Right ventricle myocardium inferior (tissue), 1 donor: ENCODE measurements at places on chromosomes 5 and 9. TPM values are rescaled to one million over a fixed set of nuclear protein-coding genes. Genes with fewer than 3 reads are reported as not detected.

DNA sequence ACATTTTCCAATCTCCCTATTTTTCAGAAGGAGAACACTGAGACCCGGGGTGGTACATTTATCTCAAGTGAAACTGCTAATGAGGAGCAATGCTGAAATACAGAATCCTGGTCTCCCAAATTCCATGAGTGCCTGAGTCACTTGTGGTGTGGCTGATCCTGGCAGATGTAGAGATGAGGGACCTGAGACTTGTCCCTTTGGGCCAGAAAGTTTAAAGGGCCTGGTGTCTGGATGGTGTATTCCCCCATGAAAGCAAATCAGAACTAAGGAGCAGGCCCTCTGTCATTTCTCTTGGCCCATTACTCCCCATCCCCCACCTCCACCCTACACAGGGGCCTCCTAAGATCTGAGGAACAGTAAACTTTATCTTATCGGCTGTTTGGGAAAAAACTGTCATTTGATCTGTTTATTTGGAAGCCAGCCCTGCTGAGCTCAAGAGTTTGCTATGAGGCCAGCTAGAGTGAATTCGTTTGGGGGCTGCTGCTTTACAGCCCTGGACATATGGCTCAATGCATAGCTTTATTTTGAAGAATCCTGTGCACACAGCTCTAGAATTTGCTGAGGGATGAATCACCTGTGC, 140.3 kb downstream of the LHFPL2 start:
- no peak for DNase-seq

DNA sequence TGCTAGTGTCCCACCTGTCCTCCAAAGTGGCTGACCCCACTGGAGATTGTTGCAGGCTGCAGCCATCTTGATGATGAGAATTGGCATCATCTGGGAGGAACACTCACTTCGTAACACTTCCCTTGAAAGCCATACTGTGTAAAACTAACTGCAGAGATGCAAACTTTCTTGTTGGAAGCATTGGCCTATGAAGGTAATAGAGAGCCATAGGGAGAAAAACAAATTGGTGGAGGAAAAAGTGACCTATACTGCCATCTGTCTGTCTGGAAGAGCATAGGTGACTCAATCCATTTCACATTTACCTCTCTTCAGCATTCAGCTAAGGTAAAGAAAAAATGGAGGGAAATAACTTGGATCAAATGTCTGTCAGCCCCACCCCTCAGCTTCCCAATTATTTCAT, 473.4 kb downstream of the NTRK2 start:
- DNase-seq, result no peak

DNA sequence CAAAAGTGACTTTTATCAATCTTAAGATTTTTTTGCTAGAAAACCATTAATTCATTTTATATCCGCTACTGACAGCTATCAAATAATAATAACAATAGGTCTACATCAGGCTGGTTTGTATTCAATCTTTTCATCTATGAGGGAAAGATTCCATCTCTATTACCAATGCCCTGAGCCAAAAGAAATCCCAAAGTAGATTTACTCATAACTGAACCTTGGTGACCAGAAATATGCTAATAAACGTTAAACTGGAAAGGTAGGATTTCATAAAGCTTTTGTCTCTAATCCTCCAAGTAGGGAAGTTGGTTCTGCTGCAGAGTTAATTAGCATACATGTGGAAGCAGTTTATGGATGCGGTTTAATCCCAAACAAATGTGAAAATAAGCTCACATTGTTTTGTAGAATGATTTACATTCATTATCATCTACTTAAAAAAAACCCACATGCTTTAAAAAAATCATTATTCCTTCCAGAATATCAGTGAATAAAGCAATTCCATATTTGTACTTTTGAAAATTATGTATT, 715.5 kb downstream of the CETN3 start:
- no peak for DNase-seq

GRCh38 chr5:96649681-96650540, 12.3 kb upstream of the CAST start:
- no peak for DNase-seq

DNA sequence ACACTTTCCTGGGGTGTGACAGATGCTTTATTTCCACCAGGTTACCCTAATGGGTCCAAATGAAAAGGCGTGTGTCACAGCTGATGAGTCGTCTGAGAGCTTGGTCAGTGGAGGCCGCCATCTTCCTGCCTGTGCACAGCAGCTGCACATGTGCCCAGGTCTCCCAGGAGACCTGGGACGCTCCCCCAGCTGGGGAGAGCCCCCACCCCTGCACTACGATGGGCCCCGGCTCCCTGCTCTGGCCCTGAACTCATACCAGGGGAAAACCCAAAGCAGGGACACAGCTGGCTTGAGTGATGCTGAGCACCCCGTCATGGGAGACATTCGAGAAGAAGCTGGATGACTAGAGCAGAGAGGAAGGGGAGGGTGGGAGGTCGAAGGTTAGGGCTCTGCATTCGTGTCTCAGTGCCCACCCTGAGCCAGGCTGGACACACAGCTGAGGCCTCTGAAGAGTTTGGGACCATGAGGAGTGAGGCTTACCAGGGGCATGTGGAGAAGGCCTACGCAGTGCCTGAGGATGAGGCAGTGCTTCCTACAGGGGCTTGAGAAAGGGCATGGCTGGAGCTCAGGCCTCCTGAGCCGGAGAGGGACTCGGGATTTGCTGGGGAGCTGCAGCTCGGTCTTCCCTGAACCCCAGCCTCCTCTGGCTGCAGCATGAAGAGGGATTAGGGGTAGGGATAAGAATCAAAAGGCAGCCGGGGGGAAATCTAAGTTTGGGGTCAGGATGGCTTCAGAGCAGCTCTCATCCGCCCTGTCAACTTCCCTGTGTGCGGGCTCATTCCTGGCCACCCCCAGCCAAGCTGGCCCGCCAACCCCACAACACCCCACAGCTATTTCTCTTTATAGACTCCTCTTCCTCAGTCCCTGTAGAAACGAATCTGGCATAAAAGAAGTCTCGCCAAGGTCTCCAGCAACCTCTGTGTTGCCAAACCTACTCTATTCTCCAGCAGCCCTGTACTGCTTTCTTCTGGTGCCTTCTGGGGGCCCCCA, 42.2 kb upstream of the RNU6ATAC start:
- DNase-seq, result peak; percentile 32

GRCh38 chr5:43202380-43202779, 10.4 kb downstream of the NIM1K start:
- DNase-seq, result no peak

GRCh38 chr9:115786321-115786720, 367.3 kb upstream of the PAPPA start:
- DNase-seq, result no peak

DNA sequence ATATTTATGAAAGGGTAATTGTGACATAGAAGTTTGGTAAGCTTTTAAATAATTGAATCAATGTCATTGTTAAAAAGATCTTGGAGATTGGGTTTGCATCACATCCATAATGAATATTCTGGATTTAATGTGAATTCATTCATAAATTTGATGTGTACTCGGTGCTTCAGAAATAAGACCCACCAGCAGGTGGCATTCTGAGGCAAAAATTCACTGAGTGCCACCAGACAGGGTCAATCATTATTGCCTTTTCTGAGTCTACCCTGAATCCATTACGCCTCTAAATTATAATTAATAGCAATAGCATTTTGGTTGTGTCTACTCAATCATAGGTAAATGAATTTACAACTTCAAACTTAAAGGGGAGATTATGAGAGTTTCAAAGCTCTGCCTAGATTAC, 1.0 kb downstream of the TRPC7 start:
- no peak for DNase-seq

GRCh38 chr5:62606878-62607277, 28.3 kb downstream of the LRRC70 start:
- DNase-seq, result no peak

DNA sequence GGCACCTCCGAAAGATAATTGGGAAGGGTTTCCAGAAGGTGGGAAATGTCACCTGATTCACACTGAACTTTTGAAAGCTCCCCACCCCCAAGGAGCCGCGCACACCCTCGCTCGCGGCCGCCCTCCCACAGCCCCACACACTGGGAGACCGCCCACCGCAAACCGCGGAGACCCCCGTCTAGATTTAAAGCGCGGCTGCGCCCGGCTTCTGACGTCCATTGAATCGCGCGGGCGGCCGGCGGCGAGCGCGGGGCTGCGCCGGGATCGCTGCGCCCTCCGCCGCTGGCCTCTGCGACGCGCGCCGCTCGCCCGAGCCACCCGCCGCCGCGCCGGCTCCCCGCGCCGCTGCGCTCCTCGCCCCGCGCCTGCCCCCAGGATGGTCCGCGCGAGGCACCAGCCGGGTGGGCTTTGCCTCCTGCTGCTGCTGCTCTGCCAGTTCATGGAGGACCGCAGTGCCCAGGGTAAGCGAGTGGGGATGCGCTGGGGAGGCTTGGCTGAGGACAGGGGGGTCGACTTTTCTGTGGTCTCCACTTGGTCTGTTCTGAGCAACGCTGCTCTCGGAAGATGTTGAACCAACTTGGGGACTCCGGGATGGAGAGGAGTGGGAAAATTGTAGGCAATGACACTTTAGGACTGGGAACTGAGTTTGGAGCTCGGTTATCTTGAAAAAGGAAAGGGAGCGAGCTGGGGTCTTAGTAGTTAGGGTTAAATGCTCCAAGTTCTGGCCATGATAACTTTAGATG, at the start of gene FST:
TSS of gene FST (plus strand) at position 214 of the 743 bp plus-strand sequence. CDS start at position 377, 163 bp downstream.
- peak; percentile 65 for DNase-seq

GRCh38 chr9:86659413-86660046, 287.8 kb downstream of the GAS1 start:
- no peak for DNase-seq

DNA sequence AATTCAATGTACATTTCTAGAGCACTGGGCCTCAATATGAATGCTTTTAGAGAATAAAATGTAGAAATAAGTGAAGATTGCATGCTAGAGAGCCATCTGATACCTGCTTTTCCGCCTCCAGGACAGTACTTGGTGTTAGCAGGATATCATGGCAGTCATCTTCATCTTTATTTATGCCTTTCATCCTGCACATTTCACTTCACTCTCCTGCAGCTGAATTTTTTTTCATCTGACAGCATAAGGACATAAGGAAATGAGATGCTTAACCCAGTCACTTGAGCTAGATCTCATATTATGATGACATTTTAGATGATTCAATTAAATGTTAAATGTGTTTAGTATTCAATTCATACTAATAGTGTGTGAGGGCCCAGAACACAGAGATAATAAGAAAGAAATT, 162.6 kb downstream of the PARP8 start:
- DNase-seq, result no peak

DNA sequence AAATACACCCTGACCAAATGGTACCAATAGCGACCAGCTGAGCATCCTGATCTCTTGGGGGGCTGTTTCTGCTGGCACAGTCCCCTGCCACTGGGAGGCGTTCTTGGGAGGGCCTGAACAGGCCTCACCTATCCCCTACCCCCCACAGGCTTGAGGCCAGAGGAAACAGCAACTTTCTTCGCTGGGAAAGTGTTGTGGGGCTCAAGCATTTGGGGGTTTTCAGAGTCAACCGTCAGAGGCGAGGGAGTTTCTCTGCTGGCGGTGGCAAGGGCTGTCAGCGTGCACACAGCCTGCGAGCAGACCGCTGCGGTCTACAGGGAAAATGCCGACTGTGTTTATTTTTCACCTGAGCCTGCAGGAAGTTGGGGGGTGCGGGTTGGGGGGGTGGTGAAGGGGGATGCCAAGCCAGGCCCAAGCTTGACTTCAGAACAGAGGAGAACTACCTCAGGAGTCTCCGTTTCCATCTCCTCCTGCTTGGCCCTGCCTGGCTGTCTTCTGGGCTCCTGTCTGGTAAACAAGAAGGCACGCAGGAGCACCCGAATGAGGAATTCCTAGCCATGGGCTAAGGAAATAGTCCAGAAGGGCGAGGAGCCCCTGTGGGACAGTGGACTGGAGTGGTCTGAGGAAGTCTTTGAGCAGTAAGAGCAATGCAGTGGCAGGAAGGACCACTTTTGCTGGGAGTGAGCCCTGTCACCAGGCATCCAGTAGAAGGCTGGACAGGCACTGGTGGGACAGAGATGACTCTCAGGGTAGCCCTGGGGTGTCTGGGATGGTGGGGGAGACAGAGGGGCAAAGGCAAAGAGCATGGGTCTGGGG, 18.1 kb downstream of the TCF7 start:
- DNase-seq, result peak; percentile 17

DNA sequence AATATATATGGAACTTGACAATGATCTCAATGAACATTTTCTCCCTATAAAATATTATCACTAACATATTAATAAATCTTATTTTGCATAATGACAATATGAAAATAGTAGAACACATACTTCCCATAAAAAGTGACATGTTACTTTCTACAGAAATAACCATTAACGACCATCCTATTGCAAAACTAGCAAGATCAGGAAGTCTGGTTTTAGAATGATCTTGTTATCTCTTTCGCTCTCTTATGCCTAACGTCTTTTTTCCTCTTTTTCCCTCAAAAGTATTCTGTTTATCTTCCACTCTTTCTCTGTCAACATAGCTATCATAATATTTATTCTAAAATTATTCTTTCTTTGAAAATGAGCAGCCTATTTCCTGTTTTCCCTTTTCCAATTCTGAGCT, 21.6 kb upstream of the C5orf46 start:
- no peak for DNase-seq

GRCh38 chr9:135372501-135373008, 107.0 kb upstream of the PPP1R26 start:
- peak; percentile 25 for DNase-seq

DNA sequence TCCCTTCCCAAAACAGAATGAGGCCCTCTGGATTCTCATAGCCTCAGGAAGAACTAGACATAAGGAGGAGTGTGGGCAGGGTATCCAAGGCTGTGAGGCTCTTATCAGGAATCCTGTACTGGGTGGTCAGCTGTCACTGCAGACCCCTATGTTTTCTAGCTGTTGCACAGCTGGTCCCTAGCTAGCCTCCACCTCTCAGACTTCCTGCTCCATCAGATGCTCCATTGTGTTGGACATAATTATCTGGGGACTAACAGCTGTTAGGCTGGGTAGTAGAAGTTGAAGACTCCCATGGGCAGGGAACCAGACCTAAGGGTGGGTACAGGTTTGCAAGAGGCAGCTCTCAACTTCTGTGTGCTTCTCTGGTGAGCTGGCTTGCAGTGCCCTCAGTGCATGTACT, 18.4 kb downstream of the FAM219A start:
- DNase-seq, result no peak

GRCh38 chr5:5199495-5199894, 59.4 kb downstream of the ADAMTS16 start:
- DNase-seq, result no peak

GRCh38 chr9:97755618-97756267, 58.6 kb upstream of the XPA start:
- no peak for DNase-seq

GRCh38 chr9:108543251-108543778, 312.5 kb downstream of the ACTL7B start:
- no peak for DNase-seq

GRCh38 chr5:81533629-81534405, 139.9 kb upstream of the ACOT12 start:
- DNase-seq, result no peak

DNA sequence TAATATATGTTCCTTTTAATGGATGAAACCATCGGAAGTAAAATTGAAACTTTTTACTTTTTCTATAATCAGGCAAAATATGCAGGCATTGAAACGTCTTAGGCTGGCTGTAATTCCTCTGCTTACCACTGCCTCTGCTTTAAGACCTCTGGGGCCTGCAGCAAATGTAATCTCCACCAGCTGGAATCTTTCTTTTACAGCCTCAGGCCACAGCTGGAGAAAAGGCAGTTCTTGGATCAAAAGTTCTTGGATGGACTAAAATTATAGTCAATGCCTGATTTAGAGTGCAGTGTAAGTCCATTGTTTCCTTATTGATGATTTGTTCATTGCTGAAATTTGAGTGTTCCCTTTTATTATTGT, 396.7 kb downstream of the KCTD16 start:
- DNase-seq, result no peak

The SLC6A3 gene
- total RNA-seq, result not detected

The PTGR1 gene
- total RNA-seq, result 44.9 TPM

The FOXD4L4 gene
- total RNA-seq, result not detected

The TRIM7 gene
- total RNA-seq, result 14.4 TPM

The PDZD2 gene
- total RNA-seq, result 59.4 TPM

The SLC36A3 gene
- not detected for total RNA-seq

The TRIM41 gene
- total RNA-seq, result 20.9 TPM
